ENCODE measurements at places on chromosomes 3 and 15.

- DNase-seq = no peak
Measured at GRCh38 chr15:91407269-91407889, 307.3 kb downstream of the SV2B start.

DNA sequence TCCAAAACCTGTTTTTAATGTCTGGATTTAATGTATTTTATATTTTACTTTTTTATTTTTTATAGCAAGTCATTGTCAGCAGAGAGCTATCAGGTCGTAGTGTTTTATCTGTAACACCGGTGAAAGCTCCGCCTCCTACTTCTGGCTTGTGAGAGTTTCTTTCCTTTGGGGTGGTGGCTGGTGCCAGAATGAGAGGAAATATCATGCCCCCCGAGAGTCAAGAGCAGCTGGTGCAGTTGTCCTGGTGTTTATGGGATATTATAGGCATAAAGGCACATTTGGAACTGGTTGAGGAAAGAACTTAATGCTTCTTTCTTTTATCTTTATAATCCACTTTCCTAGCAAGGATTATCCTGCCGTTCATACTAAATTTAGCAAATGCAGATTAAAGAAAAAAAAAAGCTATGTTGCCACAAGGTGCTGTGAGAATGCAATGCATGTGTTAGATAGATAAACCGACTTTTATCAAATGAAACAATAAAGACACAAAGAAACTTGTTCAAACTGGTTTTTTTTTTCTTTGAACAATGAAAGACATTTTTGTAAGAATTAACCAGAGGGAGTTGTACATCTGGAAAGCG is 260.1 kb upstream of the PLSCR5 start:
- no peak for DNase-seq

- no peak for DNase-seq
Measured at GRCh38 chr3:174953068-174953467, 93.9 kb downstream of the NAALADL2 start.

GRCh38 chr15:99267957-99268356 is 16.7 kb downstream of the LRRC28 start:
- DNase-seq = no peak

GRCh38 chr15:90938261-90938660 is 3.2 kb downstream of the UNC45A start:
- DNase-seq = no peak

DNA sequence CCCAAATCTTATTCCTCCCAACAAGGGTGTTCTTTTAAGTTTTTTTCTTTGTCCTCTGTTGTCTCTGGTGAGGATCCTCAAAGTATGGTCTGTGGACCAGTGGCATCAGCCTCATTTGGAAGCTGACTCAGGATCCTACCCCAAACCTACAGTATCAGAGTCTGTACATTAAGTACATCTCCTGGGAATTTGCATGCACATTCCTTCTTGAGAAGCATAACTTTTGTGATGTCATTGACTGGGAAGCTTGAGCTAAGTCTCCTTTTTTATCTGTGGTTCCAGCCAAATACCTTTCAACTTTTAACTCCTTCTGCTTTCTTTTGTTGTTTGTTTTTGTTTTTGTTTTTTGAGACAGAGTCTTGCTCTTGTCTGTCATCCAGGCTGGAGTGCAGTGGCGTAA is 40.5 kb downstream of the ARMC8 start:
- DNase-seq = no peak

DNA sequence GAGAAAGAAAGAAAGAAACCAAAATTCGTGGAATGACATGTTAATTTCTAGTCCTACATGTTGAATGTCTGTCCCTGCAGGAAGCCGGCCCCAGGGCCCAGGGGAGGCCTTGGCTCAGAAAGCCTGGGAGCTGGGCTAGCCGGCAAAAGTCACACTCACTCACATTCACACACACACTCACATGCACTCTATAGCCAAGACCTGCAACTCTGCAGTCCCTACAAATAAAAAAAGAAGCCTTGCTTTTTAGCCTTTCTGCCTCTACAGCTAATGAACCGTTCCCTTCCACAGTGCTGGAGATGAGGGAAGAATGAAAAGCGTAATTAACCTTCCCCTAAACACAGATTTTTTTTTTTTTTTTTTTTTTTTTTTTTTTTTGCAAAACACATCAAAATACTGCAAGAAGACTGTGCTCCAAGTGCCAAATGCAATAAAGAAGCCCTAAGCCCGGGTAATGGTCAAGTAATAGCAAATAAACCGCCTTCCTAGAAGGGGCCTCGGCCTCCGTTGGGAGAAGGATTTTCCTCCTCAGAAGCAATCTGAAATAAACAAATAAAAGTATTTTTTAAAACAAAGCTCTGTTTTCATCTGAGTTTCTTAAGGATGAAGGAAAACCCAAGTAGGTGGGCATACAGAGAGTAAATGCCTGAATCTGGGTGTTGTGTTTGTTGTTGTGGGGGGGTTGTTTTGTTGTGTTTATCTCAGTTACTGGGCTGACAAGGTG is 4.3 kb downstream of the MECOM start:
- DNase-seq = no peak

- no peak for DNase-seq
Measured at GRCh38 chr15:100614336-100614735, 11.9 kb downstream of the ASB7 start.

GRCh38 chr3:162041622-162042021 is 545.0 kb downstream of the OTOL1 start:
- DNase-seq = no peak

- DNase-seq = no peak
Measured at GRCh38 chr3:41768363-41768762, 193.5 kb downstream of the ULK4 start.

DNA sequence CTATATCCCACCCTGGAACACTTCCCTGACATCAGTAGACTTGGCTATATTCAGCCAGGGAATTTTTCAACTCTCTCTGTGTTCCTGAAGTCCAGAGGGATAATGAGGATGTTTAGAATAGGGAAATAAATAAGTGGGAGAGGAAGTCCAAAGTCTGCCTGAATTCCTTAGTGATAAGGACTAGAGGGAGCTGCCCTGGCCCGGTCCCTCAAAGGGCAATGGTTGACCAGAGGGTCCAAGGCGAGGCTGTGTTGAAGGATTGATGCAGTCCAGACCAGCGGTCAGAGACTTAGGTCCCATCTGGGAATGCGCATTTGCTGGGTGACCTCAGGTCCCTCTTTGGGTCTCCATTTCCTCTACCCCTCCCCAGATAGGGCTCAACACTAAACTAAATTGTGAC is 7.9 kb downstream of the VIPR1 start:
- DNase-seq = no peak

- no peak for DNase-seq
Measured at GRCh38 chr3:64878362-64878761, 190.6 kb upstream of the ADAMTS9 start.

- no peak for DNase-seq
Measured at GRCh38 chr15:78880813-78881212, 8.1 kb downstream of the MORF4L1 start.

DNA sequence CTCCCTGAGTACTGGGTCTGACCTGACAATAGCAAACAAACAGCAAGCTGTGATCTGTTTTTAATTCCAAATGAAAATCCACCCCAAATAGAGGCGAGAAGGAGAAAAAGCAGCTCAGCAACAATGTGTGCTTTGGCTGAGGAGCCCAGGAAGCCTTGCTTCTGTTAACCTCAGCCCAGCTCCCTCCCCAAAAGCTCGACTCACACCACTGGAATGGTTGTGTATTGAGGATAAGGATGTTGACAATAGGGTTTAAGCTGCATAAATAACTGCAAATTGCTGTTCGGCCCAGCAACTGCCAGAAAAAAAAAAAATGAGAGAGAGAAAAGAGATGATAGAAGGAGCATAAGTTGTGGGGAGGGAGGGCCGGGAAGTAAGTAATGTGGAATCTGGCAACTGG is 104.0 kb upstream of the TBC1D5 start:
- no peak for DNase-seq

GRCh38 chr15:30885814-30886213 is 17.9 kb upstream of the FAN1 start:
- DNase-seq = no peak

GRCh38 chr3:156211583-156211982 is 91.2 kb downstream of the KCNAB1 start:
- no peak for DNase-seq

GRCh38 chr3:182789371-182789770 is 3.9 kb upstream of the ATP11B start:
- DNase-seq = no peak

DNA sequence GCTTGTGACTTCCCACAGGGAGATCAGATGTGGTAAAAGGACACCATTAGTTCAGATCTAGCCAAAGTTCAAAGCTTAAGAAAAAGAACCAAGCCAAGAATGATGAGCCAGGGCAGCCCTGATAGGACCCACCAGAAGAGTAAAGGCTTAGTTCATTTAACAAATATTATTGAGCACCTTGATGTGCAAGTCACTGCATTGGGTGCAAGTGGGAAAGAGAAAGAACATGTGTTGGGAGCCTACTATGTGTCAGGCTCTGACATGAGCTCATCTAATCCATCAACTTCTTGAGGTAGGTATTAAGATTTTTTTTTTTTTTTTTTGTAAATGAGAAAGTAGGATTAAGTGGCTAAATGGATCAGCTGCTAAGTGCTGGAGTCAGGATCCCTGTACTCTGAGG is 53.4 kb upstream of the PIAS1 start:
- no peak for DNase-seq

GRCh38 chr3:172079326-172079976 is 40.1 kb downstream of the FNDC3B start:
- DNase-seq = no peak

- DNase-seq = no peak
Measured at GRCh38 chr3:134794323-134794722, 737 bp upstream of the EPHB1 start.

DNA sequence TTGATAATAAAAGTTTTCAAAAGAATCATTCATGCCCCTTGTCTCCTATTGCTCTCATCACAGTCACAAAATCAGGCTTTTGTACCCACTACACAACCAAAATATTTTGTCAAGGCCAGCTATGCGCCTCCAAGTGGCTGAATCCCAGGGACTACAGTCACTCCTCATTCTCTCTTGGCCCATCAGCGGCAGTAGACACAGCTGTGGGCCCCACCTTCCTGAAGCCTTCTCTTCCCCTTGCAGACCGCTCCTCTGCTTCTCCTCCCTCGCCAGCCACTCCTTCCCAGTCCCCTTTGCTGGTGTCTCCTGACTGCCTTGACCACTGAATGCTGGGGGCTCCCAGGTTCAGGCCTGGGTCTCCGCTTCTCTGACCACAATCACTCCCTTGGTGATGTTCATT is 52.1 kb downstream of the LSM3 start:
- DNase-seq = no peak

- DNase-seq = no peak
Measured at GRCh38 chr3:114899186-114899931, 247.7 kb downstream of the ZBTB20 start.

DNA sequence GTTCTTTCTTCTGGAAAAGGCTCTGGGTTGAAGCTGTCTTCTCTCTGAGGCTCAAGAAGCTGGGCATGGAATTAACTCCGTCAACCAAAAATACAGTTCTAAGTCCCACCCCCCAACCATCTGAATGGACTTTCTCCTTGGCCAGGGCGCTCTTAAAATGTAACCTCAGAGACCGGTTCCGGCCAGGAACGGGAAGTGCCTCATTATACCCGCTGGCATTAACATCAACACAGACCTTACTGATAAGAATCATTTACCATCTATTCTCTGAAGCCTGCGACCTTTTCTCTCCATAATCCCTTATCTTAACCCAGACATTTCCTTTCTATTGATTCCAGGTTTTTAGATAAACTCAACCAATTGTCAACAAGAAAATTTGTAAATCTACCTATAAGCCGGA is 64.7 kb downstream of the ATP1B3 start:
- no peak for DNase-seq

DNA sequence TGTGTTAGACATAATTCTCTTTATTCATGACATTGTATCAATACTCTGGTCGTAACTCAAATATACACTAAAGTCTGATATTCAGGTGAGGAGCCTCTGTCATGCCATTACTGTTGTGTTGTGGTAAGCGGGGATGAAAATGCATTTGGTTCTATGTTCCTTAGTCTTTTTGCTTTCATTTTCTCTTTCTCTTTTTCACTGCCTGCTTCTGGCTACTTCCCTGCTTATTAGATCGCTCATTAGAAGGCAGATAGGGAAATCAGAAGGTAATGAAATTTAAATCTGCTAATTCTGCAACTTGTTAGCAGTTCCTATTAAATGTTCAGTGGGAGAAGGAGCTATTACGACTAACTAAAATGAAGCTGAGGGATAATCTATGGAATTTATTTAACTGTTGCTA is 345.0 kb downstream of the GRM7 start:
- DNase-seq = no peak

DNA sequence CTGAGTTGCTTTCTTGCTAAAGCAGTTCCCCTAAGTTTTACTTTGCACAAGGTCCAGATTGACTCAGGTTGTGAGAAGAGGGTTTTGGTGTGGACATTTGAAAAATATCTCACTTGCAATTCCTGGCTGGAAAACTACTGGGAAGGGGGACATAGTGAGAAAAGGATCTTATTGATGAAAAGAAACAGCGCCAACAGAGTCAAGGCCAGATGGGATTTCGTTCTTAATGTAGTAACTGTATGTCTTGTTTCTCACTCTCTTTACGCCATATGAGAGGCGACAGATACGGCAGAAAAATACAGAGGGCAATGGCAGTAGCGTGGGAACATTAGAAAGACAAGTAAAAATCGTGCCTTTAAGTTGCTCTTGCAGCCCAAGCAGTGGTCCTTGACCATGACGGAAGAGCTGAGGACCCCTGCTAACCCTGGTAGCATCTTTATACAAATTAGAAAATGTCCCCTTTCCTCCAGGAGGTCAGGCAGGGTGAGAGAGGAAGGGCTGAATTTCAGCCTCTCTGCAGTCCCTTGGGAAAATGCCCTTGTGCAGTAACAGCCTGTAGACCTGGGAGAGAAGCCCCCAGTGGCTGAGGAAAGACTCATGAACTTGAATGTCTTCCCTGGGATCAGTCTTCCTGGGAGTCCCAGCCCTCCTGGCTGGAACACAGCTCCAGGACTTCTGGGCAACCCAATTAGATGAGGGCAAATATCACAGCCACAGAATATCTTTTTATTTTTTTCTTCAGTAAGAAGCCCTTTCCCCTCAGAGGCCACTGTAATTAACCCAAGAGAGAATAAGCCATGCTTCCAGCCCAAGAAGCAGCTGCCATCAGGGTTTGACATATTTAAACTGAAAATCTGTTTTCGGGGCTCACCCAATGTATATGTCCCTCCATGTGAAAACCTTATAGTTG is 113.4 kb downstream of the CD47 start:
- DNase-seq = no peak

- DNase-seq = no peak
Measured at GRCh38 chr3:45311953-45312801, 76.2 kb upstream of the LARS2 start.

- DNase-seq = no peak
Measured at GRCh38 chr3:46617941-46618340, 5.6 kb downstream of the FAM240A start.

- no peak for DNase-seq
Measured at GRCh38 chr3:63450634-63451363, 172.7 kb downstream of the SYNPR start.

- no peak for DNase-seq
Measured at GRCh38 chr3:185402561-185402960, 39.6 kb downstream of the MAP3K13 start.
